Stimulated activated CD8-positive, alpha-beta memory T cell treated with anti-CD3 and anti-CD28 coated beads, Interleukin-15, amount 100 ng/mL, for 24 hours (primary cell): ENCODE measurements at places on chromosomes 4 and X.

GRCh38 chrX:107293056-107293455 is 86.6 kb downstream of the DNAAF6 start:
- DNase-seq: no peak

DNA sequence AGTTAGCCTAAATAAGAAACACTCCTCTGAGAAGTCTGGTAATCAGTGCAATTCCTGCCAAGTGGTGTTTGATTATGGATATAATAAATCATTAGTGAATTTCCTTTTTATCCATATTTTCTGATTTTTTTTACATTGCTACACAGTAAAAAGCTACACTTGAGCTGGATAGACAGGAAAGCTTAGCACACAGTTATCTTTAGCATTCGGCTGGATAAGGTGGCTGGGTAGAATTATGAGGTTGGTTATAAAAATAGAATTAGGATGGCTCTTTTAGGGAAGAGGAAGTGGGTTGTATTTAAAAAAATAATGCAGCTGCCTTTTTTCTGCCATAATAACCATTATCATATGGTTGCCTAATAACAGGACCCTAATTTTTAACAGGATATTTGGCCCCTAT is 460.6 kb downstream of the NAF1 start:
- DNase-seq: no peak

DNA sequence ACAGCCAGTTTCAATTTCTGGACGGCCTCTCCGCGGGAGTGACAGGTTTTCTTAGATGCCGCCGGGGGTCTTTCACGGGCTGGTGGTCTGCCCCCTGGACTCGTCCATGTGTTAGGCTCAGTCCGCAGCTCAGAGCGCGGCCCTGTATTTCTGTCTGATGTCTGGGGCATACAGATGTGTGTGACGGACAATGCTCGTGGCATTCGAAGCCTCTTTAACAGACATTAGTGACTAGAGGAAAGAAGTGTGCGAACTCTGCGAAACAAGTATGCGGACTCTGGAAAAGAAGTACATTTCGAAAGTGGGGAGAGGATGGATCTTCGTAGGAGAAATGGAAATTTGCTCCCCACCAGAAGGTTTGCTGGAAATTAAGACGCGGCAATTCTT is 793 bp upstream of the DCUN1D4 start:
- no peak for DNase-seq

DNA sequence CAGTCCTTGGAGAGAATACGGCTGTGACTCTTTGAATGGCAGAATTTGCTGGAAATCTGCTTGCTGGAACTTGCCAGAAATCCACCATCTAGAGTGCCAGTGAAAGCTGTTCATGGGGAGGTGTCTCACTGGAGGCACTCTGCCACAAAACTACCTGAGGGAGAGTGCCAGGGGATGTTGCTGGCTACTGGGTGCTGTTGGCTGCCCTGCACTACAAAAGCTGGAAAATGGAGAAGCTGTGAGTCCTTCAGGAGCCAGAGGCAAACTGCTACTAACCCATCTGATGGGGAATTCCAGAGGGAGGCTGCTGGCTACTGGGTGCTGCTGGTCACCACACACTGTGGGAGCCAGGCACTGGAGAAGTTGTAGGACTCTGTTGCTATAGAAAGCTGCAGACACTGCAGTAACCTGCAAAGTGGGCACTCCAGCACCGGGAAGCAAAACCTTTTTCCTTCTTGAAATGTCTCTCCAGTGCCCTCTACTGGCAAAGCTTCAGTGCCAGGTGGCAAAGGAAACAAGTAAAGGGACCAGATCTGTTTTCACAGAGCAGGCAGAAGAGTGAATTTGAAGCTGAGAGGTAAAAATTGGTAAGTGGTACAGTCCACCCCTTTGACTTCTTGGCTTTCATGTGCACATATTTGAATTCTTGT is 47.8 kb upstream of the HSD17B10 start:
- no peak for DNase-seq

DNA sequence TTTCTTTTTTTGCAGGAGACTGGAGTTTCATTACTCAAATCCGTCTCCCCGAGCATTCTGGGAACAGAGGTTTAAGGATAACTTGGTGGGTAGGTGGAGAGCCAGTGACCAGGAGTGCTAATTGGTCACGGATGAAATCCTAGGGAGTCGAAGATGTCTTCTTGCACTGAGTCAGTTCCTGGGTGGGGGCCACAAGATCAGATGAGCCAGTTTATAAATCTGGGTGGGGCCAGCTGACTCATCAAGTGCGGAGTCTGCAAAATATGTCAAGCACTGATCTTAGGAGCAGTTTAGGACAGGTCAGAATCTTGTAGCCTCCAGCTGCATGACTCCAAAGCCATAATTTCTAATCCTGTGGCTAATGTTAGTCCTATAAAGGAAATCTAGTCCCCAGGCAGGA is 741.3 kb downstream of the PCDH7 start:
- DNase-seq: no peak

GRCh38 chr4:26959654-26960047 is 99.0 kb downstream of the STIM2 start:
- no peak for DNase-seq
